ENCODE measurements at places on chromosomes 13 and 19.

GRCh38 chr13:30235216-30235615 lies 72.1 kb downstream of the KATNAL1 start:
- ATAC-seq: peak; percentile 32

DNA sequence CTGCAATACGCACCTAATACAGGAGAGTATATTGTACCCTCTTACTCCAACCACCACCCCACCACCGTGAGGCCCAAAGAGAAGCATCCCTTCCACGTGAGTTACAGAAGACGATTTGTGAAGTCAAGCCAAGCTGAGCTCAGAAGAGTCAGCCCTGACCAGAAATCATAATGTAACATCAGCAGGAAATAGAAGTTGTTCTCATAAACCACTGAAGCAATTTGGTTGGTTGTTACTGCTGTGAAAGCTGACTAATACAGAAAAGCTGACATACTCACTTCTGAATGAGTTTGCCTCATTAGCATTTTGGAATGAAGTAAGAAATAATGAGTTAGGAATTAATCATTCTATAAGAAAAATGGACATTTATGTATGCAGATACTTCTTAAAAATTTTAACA lies 749.4 kb upstream of the SLC10A2 start:
- ATAC-seq: no peak

DNA sequence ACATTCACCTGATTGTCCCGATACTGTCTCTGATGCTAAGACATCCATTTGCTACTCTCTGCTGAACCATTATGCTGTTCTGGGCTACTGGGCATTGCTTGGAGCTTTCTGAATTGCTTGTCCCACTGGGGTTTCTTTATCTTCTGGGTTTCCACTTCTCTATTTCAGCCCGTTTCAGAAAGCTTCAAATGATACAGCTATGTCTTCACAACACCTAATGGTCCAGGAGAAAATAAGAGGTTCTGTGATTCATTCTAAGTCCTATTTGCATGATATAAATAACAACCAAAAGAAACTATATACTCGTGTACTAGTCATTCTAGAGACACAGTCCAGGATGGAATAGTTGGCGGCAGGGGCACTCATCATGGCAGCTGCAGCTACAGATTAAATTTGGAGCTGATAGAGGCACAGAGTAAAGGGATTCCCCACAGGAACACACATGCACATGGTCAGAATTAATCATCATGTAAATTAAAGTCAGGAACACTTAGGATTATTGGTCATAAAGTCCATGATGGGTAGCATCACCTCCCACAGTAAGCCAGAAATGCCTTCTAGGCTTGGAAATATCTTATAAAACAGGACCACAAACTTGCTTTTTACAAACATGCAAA lies 33.3 kb upstream of the SCEL start:
- ATAC-seq: no peak

GRCh38 chr13:104085611-104086010 lies 1019.4 kb upstream of the SLC10A2 start:
- no peak for ATAC-seq

DNA sequence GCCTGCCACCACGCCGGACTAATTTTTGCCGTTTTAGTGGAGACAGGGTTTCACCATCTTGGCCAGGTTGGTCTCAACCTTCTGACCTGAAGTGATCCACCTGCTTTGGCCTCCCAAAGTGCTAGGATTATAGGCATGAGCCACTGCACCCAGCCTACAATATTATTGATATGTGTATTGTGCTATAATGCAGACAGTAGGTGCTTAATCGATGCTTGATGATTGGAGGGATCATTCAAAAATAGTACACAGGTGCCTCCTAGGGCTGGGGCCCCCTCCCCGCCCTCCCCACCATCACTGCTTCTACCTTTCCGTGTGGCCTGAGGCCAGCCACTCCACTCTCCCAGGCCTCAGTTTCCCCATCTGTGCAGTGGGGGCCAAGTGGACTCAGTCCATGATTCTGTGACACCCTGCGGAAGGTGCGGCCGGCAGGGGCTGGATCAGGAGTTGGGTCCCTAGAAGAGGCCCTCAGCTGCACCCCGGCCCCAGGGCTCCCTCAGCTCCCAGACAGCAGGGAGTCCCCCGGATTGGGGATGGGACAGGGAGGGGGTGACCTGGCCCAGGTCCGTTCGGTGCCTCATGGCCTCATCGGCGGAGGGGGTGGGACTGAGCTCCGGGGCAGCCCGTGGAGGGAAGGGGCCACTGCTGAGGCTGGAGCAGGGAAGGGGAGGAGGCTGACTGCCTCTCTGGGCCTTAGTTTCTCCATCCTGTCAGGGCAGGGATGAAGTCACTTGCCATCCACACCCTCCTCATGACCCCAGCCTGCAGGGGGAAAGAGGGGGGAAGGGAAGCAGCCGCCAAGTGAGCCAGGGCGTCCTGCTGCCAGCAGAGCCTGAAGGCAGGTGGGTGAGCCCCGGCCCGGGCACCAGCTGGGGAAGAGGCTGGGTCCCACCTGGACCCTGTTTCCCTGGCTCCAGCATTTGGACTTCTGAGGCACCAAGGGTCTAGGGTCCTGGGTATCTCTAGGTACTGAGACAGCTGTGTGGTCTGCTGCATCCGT lies 1.2 kb downstream of the ADAMTSL5 start:
- no peak for ATAC-seq

DNA sequence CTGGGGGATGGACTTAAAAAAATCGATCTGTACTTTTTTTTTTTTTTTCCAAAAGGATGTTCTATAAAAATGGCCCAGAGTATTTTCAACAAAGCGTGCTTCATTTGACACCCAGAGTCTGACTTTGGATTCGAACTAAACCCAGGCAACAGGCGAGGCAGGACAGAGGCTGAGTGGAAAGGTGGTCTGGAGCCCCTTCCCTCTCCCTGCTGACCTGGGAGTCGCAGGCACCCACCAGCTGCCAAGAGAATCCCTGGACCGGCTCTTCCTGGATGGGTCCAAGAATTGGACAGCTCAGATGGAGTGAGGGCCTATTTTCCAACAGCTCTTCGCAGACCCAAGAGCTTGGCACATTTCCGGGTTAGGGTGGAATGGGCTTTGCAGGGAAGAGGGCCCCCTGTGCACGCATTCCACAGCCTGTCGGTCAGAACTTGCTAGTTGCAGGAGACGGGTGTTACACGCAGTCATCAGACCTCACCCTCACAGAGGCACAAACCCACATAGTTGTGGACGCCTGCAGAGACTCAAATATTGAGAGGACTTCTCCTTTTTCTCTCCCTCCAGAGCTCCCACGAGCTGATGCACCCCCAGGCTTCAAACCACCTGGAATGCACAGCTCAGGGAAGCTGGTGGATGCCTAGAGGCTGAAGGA lies 15.2 kb downstream of the KCTD15 start:
- ATAC-seq: no peak

- ATAC-seq: no peak
These were observed 598.7 kb upstream of the SPRY2 start for GRCh38 chr13:80939581-80939980.

DNA sequence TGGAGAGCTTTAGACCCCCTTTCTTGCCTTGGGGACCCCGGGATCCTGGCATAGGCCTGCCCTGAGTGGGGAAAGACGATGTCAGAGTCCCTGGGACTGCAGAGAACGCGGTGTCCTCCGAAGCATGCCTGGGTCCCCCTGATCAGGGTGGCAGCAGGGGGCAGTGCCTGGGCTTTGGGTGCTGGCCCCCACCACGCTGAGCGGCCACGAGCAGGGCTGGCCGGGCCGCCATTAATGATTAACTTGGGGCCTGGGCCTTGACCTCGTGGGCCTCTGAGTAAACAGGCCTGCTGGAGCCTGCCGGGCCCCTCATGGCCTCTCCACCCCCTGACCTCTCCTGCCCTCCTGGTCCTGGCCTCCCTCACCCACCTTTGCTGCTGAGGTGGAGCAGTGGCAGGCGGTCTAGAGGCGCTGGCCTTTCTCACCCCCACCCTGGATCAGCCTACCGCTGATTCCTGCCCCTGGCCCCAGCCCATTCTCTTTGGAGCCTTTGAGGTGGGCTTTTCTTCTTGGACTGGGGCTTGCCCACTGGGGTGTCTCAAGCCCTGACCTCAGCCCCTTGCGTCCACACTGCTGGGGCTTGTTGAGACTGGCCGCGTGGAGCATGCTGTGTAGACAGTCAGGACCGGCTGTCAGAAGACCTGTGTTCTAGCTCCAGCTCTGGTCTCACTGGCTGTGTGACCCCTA lies 26.3 kb downstream of the CEBPA start:
- ATAC-seq: no peak

- ATAC-seq: no peak
These were observed 135.5 kb downstream of the KLF5 start for GRCh38 chr13:73194310-73194709.

DNA sequence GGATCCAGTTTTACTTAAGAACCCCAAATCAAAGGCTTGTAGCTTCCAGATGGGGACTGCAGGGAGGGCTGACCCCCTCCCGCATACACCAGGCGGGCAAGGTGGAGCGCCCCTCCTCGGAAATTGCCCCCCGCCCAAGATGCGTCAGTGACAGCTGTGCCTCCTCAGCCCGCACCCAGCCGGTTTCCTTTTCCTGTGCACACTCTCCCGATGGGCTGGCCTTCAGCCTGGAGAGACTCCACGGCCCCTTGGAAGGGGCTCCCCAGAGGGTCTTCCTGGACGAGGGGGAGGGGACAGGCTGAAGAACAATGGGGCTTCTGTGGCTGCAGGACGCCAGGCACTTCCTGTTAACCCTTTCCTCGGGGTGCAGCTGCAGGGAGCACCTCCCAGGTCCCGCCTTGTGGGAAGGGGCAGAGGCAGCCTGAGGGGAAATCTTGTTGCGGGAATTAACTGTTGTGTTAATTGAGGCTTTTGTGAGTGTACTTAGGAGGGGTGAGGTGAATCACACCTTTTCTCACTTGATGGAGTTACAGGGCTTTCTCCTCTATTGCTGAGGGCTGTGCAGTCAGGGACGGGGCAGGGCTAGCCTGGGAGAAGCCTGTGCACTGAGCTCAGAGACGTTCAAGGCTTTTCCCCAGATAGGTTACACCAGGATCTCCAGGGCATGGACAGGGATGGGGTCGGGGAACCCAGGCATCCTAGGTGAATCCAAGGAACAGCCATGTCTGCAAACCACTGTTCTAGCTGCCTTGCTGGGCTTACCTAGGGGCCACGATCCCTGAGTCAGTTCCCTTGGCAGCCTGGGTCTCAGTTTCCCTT lies 14.3 kb downstream of the IER2 start:
- ATAC-seq: peak; percentile 9

Measured in motor neuron (in vitro differentiated cells).